ENCODE measurements at places on chromosomes 12 and 14. TPM values are rescaled to one million over a fixed set of nuclear protein-coding genes. Genes with fewer than 3 reads are reported as not detected.

Gene AMDHD1
- 0.30 TPM for total RNA-seq

Gene PMCH
- total RNA-seq = 210 TPM

Gene NT5DC3
- total RNA-seq = 12.0 TPM

Gene RAPGEF3
- total RNA-seq = 1.8 TPM

Gene TSPAN8
- not detected for total RNA-seq

Gene DAO
- not detected for total RNA-seq

Gene ENDOU
- total RNA-seq = not detected

Gene FAM186B
- 0.37 TPM for total RNA-seq

Gene PGF
- total RNA-seq = 0.34 TPM

Gene SMIM41
- total RNA-seq = 0.16 TPM

GRCh38 chr14:77309131-77309530, 11.6 kb downstream of the POMT2 start:
- DNase-seq = no peak

GRCh38 chr12:47946413-47947323, 16.7 kb upstream of the TMEM106C start:
- no peak for DNase-seq

GRCh38 chr12:32179011-32179395, 72.4 kb downstream of the BICD1 start:
- DNase-seq = no peak

DNA sequence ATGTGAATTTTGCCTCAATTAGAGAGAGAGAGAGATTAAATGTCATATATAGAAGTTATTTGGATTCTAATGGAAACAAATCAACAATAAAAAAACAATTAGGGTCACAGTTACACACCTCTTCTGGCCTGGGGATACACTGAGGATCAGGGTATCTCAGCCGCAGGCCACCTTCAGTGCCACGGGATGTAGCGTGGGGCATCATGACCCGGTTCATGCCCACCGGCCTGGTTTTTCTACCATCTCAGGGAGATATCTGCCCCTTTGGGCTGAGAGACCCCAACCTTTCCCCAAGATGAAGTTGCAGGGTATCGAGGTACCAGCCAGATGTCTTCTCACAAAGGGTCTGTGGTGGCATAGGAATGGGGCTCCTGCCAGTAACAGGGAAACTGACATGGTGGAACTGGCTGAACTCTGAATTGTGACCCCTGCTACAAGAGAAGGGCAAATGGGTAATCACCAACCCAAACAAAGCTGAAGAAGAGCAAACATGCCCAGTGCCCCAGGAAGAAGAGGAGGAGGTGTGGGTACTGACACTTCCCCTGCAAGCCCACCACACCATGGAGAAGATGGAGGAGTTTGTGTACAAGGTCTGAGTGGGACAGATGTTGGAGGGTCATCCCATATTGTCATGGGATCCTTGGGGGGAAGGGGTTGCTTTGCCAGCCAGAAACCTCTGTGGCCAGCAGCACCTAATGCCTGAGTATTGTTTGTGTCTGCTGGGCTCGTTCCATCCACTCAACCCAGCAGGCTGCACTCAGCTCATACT, 19.5 kb downstream of the SERPINA3 start:
- DNase-seq = no peak

- no peak for DNase-seq
These were observed 26.1 kb downstream of the ADCK1 start for GRCh38 chr14:77825895-77826519.

DNA sequence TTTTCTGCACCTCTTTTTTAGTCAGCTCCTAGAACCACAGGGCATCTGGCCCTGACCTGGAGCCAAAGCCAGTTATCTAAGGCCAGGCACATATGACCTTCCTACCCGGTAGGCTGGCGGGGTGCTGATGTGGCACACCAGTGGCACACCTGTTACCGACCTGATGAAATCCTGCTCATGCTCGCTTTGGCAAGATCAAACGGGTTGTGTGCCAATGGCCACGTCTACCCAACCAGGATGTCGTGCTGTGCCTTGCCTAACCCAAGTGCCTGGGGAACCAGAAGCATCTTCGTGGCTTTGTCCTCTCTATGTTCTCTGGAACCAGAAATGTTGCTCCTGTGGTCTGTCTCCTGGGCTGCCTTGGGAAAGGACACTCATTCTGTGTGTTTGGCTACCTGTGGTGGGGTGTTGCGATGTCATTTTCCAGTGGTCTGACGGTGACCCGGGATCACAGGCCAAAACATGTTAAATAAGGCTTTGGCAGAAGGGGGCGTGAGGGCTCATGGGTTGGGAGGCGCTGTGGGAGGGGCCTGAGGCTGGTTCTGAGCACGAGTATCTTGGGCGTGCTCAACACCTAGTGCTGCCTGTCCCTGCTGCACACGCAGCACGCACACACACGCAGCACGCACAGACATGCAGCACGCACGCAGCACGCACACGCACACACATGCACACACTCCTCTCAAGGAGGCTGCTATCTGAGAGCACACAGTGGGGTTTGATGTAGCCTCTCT, 27.9 kb downstream of the CCNK start:
- DNase-seq = no peak

DNA sequence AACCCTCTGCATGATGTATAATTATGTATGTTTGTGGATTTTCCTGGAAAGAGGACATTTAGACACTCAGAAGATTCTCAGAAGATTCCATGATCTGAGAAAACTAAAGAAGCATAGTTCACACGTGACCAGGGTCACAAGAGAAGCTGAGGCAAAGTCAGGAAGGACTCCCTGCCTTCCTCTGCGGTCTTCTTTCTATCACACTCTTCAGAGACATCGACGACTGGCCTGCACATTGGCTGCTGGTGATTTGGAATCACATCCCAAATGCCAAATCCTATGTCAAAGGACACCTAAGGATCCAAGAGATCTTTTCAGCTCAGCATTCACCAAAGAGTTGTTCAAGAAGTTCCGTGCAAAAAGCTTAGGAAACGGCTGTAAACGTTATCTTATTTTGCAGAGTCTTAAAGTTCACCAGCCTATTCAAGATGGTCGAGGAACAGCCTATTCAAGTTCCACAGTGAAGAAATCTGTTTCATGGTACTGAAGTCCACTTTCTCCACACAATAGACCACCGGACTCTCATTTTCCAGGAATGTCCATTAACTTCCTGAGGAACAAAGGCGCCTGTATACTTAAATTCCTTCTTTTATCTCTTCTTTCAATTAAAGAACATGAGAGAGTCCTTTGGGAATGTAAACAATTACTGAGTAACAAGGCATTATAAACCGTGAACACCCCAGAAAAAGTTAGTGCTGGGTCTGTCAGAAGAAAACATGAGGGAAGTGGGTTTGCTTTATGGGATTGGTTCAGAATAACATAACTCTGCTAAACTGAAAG, 42.1 kb downstream of the IGF1 start:
- DNase-seq = no peak

GRCh38 chr12:131230340-131231031, 276.8 kb downstream of the ADGRD1 start:
- DNase-seq = no peak

GRCh38 chr12:10207136-10207535, 5.5 kb upstream of the GABARAPL1 start:
- DNase-seq = no peak

DNA sequence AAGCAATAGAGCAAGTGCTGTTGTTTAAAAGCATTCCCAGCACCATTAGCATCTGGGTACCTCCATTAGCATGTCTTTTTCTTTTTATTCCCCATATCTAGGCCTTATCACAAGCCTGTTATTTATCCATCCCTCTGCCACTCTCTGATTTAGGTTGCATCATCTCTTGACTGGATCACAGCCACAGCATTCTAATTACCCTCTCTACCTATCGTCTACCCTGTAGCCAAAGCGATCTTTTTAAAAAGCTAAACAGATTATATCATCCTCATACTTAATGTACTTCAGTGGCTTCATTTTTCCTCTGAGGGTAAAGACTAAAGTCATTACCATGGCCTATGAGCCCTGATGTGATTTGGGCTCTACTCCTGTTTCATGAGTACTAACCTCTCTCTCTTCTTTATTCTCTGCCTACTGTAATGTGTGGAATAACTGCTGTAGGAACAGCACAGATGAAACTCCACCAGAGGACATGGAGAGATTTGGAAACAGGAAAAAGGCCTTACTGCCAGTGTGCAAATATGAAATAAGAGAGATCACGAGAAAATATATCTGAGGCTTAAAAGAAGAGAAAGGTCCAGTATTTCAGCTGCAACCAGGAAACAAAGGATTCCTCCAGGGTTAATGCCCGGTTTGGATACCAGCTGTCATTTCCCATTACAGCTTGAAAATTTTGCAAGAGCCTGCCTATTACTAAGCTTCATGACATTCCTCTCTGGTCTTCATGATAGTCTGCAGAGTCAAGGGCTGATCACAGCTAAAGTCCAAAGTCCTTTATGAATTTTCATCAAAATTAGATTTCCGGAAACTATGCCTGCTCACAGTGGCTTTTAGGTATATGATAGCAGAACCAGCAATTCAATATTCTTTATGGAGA, 422.5 kb upstream of the PDE3A start:
- no peak for DNase-seq

GRCh38 chr14:103526247-103526913, 2.6 kb upstream of the TRMT61A start:
- no peak for DNase-seq

GRCh38 chr14:95480887-95481226, 35.6 kb downstream of the SYNE3 start:
- no peak for DNase-seq

DNA sequence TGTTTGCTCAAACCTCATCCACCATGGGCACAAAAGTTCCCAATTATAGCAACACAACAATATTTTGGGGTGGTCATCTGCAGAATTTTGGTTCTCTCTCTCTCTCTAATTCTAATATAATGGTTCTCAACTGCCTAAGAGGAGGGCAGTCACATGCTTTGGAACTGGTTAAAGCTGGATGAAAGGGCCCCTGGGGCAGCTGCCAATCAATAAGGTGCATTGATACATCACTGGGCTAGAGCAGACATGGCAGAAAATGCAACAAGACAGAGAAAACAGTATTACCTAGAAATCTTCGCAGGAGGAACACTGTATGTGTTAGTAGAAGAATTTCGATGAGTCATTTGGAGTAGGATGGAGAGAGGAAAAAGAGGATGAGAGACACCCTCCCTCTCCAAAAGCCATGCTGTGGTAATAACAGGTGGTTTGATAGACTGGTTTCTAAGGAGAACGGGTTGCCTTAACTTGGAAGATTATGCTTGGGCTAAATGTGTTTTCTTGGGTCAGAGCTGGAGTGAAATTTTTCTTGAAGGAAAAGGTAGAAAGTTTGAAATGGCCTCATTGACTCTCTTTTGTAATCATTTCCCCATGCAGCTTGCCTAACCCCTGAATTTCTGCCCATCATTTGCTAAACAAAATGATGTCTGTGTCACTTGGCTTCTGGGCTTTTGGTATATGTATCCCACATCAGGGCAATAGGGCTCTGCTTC, 67.1 kb upstream of the HIF1A start:
- no peak for DNase-seq

DNA sequence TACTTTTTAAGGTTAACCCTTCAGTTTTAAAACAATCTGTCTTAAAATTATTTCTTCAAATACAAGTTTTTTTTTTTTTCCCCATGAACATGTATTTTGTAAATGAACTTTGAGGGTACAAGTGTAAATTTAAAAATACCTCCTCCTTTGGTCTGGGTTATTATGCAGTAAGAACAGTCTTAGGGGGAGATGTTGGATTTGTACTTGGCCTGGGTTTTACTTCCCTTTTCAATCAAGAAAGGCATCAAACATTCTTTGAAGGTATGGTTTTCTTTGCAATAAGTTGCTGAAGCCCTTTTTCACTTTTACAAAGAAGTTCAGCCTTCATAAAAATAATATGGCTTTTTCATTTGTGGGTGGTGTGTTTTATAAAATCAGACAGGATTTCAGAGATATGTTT, 20.5 kb downstream of the WBP11 start:
- DNase-seq = no peak

Data from activated T-helper 2 cell treated with anti-CD3 and anti-CD28 coated beads, Interferon-gamma antibody, Interleukin-2, Interleukin-4, amounts not matched to agents 10 μg/mL and 5 μg/mL and 100 μg/mL, durations not matched to agents 14 hours and 24 hours and 36 hours (primary cell).